ENCODE measurements at places on chromosomes 3 and 15.

- DNase-seq, result no peak
These were observed 265.1 kb upstream of the ALCAM start for GRCh38 chr3:105101603-105102002.

- no peak for DNase-seq
These were observed 4.5 kb downstream of the GPR156 start for GRCh38 chr3:120280566-120280965.

DNA sequence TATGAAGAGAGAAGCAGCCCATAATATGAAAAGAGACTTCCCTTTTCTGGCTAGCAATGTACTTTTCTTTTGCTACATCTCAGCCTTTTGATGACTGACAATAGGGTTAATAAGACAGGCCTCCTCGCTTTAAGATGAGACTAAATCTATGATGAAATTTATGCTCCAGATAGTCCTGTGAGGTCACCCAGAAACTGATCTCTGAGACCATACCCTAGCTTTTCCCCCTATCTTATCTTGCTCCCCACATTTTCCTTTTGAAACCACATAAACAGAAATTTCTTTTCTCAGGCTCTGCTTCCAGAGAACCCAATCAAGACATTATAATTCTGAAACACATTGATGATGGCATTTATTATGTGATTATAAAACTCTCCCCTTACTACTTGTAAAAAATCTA is 168.8 kb upstream of the CADM2 start:
- DNase-seq, result no peak

- DNase-seq, result no peak
These were observed 188.1 kb downstream of the MINAR1 start for GRCh38 chr15:79620112-79620857.

DNA sequence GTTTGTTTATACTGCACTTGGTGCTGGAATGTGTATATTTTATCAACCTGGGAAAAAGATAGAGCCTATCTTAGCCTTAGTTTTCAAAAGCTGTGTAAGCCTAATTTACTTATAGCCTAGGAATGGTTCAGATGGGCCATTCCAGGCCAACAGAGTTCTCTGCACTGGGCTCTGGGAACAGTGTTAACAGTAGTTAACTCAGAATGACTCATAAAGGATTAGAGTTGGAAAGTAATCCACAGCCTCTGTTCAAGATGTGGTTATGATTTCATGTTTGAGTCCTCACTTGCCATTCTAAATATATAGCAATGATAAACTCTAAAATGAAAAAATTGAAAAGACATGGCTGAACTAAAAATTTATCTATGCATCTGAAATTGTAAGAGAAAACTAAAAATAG is 22.6 kb upstream of the PEX5L start:
- no peak for DNase-seq

DNA sequence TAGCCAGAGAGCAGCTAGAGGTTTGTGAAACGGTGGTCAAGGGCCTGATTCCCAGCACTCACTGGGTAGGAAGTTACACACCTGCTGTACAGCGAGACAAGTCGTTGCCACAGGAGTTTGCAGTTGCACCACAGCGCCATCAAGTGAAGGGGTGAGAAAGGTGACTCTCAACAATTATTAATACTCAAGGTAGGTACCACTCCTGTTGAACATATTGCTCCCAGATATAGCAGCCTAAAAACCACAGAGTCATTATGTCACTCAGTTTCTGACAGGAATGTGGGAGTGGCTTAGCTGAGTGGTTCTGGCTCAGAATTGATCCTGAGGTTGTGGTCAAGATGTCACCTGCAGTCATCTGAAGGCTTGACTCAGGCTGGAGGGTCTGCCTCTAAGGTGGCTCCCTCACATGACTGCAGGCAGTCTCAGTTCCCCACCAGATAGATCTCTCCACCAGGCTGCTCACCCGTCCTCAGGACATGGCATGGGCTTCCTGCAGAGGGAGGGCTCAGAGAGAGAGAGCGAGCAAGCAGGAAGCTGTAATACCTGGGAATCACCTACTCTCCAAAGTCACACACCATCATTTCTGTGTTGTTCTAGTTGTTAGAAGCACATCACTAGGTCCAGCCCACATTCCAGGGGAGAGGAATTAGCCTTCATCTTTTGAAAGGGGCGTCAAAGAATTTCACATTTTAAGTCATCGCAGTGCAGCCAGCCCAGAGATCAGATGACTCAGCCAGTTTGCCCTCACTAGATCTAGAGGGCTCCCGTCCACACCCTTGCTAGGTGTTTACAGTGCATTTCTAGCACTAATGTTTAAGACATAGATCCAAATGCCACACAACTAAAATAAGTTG is 17.0 kb upstream of the ANO10 start:
- peak; percentile 7 for DNase-seq

DNA sequence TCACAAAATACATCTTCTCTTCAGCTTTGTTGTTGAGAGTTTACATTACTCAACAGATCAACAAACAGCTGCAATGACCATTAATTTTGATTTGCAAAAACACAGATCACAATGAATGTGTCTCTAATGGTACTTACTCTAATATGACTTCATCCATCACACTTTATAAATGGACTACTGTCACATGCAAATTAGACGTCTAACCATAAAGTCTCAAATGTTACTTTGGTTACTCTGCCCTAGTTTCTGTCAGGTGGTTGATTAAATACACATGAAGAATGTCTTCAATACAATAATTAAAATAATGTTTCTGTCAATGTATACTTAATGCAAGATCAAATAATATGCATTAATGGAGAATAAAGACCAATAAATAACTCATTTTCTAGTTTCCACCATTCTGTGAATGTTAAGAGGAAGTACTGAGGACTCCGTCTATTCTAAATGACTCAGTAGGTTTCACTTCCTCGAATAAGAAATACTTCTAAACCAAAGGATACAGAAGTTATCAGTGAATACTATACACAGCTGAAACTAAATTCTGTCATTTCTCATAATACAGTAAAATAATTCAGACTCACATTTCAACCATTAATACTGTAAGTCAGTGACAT is 145.8 kb downstream of the CBLB start:
- DNase-seq, result no peak

DNA sequence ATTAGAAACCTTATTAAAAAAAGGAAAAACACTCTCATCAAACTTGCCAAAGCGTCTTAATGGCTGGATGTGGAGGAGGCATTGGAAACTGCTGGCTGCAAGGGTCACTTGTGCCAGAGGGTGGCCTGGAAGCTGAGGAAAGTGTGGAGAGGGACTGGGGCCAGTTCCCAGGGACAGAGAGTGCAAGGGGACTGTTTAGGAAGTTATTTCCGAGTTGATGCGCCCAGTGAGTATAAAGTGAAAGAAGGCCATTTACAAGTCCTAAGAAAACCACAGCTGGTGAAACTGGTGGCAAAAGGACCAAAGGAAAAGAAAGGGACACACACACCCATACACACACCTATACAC is 7.2 kb upstream of the KCTD6 start:
- no peak for DNase-seq

- DNase-seq, result no peak
These were observed 5.2 kb downstream of the POLR2H start for GRCh38 chr3:184366619-184367289.

DNA sequence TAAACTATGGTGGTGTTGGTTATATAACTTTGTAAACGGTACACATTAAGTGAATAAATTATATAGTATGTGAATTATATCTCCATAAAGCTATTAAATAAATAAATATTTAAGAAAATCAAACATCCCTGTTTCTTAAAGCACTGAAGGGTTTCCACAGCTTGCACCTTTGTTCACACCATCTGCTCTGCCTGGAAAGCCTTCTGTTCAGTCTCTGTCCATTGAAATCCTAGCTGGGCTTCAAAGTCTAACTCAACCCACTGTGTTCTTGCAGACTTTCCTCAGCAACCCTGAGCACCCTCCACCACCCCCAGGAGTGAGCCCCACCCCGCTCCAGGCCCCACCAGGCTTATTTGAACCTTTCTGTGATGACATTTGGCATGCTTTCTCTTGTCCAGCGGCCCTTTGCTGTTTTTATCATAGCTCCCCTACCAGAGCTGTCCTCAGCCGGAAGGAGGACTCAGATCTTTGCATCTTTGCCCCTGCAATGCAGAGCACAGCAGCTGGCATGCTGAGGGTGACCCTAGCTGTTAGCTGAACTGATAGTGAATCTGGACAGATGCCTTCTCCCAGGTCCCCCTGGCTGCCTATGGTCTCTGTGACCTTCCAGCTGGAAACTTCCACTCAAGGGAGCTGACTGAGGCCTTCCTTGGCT is 105.2 kb downstream of the DAPK2 start:
- DNase-seq, result no peak

- DNase-seq, result no peak
These were observed 126.6 kb downstream of the IGF1R start for GRCh38 chr15:98774756-98775497.

- peak; percentile 79 for DNase-seq
These were observed 127.6 kb downstream of the POLQ start for GRCh38 chr3:121418182-121418581.

DNA sequence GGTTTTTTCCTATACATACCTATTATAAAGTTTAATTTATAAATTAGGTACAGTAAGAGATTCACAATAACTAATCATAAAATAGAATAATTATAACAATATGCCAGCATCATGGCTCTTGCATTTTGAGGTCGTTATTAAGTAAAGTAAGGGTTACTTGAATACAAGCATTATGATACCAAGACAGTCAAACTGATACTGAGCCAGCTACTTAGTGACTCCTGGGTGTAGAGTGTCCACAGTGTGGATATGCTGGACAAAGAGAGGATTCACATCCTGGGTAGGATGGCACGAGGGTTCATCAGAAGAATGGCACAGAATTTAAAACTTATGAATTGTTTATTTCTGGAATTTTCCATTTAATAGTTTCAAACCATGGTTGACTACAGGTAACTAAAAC is 157.2 kb upstream of the IL12A start:
- DNase-seq, result no peak

- DNase-seq, result no peak
These were observed 602.6 kb downstream of the PYDC2 start for GRCh38 chr3:192063570-192063969.

DNA sequence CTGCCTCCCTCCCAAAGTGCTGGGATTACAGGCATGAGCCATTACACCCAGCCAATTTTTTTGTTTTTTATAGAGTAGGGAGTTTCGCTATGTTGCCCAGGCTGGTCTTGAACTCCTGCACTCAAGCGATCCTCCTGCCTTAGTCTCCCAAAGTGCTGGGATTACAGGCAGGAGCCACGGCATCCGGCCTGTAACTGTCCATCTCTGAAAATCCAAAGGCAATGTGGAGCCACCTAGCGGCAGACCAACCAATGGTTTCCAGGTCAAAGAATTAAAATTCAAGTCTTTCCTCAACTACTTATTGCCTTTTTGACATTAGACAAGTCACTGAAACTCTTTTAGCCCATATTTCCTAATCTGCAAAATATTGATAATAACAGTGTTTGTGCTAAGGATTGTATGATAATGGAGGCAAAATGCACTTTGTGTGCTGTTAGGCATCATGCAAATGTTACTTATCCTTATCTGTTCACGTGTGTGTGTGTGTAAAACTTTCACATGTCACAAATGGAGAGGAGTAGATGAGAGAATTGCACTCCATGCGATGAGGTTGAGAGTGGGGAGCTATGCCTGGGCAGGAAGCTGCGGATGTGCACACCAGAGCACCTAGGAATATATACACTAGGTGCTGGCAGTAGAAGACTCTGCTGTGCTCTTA is 48.7 kb downstream of the COL8A1 start:
- peak; percentile 81 for DNase-seq

DNA sequence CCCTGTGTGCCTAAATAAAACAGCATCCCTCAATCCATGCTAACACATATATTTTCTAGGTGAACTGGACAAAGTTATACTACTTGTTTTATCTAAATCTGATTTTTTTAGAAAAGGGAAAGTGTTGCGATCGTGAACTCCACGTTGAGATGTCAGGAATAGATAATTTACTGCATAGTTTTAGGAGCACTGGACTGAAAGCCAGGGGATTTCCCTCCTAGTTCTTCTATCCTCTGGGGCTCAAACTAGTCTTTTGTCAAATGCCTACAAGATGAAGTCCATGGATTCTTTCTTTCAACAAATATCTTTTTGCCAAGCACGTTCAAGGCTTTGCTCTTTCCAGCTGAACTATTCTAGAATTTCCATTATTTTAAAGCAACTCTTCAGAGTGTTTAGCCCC is 617 bp upstream of the HPS3 start:
- no peak for DNase-seq

DNA sequence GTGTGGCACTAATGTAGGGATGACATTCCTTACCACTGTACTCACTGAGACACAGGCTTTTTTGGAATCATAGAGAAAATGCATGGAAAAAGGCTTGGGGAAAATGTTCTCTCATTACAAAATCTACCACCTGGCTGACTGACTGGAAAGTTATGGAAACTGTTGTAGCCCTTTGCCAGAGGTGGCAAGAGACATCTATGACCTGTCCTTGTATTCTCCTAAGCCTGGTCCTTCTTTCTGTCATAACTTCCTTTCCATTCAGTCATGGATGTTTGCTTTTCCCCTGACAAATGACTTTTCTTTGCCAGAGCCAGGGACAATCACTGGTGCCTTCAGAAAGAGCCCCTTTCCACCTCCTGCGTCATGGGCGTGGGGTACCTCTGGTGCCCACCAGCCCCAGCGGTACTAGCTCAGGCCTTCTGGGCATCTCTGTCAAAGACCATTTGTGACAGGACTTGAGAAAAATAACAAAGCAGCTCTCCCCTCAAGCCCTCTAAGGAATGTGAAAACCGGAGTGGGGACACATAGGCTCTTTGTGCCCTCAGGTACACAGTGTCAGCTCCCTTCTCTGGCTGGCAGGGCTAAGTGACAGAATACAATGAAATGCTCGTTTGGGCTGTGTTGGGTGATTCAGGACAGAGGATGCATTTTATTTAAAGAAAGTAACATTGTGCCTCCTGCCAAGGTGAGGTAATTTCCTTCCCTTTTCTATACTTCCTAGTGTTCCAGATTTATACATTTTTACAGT is 381.1 kb upstream of the RASGRP1 start:
- DNase-seq, result peak; percentile 65

DNA sequence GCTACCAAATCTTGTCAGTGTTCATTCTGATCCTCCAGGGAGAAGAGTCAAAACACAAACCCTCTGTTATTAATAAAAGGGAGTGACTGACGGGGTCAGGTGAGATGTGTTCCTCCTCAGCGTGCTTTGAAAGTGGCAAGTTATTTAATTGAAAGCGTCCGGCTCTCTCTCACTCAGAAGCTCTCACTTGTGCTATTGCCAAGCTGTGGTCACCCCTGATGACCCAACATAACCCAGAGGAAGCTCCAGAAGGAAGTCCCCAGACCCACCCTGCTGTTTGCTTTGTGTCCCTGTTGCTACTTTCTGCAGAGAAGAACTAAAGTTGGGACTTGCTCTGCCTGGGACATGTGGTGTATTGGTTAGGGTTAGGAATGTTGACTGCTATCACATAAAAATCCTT is 235.6 kb downstream of the EDEM1 start:
- no peak for DNase-seq

- DNase-seq, result peak; percentile 70
These were observed 11.7 kb downstream of the SH2D7 start for GRCh38 chr15:78104119-78104479.

GRCh38 chr3:170709046-170709445 is 123.2 kb upstream of the SLC7A14 start:
- DNase-seq, result no peak

DNA sequence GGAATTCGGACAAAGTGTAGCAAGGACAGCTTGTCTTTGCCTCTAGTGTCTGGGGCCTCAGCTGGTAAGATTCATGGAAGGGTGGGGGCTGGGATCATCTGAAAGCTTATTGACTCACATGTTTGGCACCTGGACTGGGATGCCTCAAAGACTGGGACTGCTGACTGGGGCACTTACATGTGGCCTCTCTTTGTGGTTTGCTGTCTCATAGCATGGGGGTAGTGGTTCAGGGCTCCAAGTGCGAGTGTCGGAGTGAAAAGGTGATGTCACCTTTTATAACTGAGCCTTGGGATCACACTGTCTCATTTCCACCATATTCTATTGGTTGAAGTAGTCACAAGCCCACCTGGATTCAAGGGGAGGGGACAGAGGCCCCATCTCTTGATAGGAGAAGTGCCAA is 6.8 kb downstream of the MFSD1 start:
- DNase-seq, result no peak

All from trophoblast cell (in vitro differentiated cells and primary cell).